ENCODE measurements at places on chromosomes 16 and 17.

DNA sequence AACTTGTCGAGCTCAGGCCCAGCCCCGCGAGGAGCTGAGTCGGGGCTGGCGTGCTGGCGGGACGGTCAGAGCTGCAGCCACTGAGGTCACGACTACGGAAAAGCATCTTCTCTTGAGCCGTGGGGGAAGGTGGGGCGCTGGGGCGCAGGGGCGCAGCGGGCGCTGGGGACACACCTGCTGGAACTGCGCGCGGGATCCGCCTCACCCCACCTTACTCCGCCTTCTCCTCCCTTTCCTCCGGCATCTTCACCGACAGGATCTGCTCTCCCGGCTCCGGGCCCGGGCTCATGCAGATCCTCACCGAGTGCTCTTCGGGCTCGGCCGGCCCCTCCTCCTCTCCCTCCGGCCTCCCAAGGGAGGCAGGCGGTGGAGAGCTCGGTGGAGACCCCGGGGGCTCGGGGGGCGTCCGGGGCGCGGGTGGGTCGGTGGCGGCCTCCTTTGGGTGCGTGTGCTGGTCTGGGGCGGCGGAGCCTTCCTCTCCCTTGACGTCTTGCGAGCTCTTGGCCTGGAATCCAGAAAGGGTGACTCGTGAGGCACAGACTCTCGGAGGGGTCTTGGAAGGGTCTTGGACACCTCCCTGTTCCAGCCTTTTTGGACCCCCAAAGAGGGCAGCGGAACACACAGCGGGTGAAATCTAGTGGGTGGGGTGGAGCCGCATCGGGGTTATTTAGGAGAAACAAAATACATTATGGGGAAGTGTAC lies 81.8 kb upstream of the KIFC3 start:
- DNase-seq = no peak

DNA sequence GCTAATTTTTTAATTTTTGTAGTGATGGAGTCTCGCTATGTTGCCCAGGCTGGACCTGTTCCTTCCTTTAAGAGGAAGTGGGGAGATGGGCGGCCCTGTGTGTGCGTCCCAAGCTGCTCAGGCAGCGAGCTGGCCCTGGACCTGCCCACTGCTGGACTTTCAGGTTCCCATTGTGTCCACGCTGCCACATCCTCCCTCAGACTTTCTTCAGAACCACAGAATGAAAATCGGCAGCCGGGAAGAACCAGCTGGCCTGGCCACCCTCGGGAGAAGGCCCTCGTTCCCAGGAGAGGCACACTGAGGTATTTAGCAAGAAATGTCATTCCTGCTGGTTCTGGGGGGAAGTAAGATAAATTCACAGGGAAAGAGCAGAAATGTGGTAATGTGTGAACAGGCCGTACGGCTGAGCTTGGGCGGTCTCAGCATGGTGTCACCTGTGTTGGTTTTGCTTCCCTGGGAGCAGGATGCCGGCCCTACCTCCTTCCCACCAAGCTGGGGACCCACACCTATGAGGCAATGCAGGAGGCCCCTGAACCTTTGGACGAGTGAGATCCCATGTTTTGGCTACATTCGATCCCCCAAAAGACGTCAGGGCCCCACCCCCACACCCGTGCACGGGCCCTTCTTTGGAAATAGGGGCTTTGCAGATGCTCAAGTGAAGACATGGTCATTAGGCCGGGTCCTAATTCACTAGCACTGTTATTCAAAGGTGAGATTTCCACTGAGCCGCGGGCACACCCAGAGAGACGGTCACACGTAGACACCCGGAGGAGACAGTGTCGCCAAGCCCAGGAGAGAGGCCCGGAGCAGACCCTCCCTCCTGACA lies 35.9 kb upstream of the ZNF469 start:
- no peak for DNase-seq

- DNase-seq = no peak
Observed at GRCh38 chr16:89080196-89080853, 13.3 kb upstream of the ACSF3 start.

DNA sequence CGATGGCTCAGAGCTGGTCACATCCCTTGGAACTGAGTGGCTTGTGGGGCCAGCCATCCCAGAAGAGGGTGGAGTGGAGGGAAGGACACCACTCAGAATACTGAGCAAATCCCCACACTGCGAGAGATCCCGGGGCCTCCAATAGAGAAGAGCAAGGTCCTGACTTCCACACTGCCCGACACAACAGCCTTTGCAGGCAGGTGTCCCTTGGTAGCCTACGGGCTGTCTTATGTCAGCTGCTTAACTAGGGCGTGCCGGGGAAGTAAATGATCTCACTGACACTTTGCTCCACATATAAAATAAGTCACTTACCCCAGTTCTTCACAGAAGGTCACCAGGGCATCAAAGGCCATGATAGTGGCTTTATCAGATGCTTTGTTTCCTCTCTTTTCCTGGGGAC lies 16.1 kb downstream of the RECQL5 start:
- DNase-seq = no peak

DNA sequence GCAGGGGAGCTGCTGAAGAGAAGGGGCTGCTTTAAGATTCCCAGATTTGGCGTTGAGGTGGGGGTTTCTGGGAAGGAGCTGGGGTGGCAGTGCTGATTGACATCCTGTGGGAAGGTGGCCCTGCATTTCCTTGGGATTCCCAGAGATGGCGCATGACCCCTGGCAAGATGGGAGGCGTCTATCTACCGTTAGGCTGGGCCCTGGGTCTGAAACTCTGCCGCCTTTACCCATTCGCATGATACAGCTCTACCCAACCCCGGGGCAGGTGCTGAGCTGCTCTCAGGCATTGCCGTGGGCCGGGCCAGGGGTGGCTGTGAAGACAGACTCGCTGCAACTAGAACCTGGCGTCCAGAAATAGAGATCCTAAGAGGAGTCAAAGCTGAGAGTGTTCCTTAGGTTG lies 9.9 kb upstream of the MVD start:
- DNase-seq = no peak

DNA sequence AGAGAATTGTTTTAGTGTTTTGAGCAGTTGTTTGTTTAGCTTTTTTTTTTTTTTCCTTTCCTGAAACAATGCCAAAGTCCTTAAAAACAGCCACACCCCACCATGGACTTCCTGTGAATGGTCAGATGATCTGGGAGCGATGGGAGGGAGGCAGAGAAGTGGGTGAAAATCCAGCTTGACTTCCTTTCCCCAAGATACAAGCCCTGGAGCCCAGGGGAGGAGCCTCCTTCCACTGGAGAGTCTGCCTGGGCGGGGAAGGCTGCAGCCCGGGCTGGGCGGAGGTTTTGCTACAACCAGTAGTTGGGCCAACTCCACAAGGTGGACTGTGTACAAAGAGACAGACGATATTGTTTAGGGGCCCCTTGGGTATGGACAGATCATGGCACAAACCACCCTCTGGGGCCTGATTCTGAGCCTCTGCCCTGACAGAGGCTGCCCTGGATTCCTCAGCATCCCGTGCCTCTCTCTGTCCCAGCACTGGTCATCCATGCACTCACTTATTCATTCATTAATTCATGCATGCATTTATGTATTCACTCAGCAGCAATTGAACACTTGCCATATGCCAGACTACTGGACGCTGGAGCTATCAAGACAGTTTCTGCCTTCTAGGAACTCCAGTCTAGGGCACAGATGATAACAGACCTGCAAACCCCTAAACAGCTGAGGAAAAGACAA lies 29.8 kb downstream of the WSB1 start:
- DNase-seq = peak; percentile 56

GRCh38 chr17:48624544-48625494 lies 1.3 kb downstream of the HOXB9 start:
- DNase-seq = no peak

DNA sequence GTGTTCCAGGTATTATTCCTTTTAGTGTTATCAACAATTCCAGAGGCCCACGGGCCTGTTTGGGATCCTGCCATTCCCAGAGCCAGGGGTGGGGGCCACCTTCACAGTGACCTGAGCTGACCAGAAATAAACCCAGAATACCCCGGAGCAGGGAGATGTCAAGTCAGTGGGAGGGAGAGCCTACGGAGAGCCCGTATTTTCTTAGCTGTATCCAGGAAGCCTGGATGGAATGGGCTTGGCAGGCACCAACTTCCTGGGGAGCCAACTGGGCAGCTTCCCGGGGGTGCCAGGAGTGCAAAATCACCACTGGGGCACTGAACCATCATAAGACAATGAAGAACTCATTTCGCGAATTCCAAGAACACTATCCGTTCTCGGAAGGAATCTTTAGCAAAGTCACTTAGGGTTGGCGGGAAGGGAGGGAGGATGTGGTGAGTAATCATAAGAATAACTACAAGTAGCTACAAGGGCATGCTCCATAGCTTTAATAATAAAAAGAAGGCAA lies 13.2 kb upstream of the MRTFB start:
- DNase-seq = no peak

GRCh38 chr16:30748634-30749445 lies 615 bp downstream of the PHKG2 start:
- no peak for DNase-seq

- DNase-seq = no peak
Observed at GRCh38 chr17:21085707-21086106, 41.1 kb upstream of the DHRS7B start.

DNA sequence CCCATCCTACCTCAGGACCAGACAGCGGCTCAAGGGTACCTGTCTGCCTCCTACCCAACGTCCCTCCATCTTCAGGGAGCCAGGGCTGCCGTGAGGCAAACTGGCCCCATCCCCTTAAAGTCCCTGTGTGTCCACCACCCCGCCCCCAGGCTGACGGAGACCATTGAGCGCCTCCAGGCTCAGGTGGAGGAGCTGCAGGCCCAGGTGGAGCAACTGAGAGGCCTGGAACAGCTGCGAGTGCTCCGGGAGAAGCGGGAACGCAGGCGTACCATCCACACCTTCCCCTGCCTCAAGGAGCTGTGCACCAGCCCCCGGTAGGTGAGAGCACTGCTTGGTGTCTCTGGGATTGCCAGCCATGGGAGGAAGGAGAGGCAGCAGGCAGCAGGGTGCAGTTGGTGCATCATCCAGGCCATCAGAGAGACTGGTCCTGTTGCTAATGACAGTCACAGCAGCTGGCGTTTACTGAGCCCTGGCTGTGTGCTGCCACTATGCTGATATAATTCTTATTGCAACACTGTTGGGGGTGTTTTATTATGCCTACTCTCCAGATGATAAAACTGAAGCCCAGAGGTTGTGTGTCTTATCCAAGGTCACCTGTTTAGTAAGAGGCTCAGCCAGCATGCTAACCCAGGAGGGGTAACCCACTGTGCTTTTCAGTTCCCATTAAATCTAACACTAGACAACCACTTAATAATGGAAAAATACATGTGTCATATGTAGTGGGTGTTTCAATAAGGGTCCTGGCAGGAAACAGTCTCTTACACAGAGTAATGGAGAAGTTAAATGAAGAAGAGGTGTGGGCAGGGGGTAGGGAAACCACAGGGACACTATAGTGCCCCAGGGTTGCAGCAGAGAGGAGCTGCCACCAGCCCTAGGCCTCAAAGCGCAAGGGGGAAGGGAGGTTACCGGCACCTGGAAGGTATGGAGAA lies 10.3 kb upstream of the MRPL58 start:
- no peak for DNase-seq

GRCh38 chr17:40532520-40533253 lies 31.3 kb upstream of the TNS4 start:
- no peak for DNase-seq

- DNase-seq = no peak
Observed at GRCh38 chr17:27771586-27771985, 28.7 kb downstream of the NOS2 start.

DNA sequence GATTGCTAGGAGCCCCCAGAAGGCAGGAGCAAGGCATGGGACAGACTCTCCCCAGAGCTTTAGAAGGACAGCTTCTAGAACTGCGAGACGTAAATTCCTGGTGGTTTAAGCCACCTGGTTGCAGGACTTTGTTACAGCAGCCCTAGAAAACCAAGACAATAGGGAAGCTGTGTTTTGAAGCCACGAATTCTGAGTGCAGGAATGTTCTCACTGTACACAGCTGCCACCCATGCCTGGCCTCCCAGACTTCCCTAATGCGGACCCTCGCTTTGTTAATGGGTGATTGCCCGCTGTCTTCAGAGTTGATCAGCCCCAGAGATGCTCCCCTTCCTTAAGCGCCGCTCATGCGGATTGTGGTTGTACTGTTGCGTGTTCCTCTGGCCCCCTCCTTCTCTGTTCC lies 177.1 kb downstream of the MSI2 start:
- no peak for DNase-seq

DNA sequence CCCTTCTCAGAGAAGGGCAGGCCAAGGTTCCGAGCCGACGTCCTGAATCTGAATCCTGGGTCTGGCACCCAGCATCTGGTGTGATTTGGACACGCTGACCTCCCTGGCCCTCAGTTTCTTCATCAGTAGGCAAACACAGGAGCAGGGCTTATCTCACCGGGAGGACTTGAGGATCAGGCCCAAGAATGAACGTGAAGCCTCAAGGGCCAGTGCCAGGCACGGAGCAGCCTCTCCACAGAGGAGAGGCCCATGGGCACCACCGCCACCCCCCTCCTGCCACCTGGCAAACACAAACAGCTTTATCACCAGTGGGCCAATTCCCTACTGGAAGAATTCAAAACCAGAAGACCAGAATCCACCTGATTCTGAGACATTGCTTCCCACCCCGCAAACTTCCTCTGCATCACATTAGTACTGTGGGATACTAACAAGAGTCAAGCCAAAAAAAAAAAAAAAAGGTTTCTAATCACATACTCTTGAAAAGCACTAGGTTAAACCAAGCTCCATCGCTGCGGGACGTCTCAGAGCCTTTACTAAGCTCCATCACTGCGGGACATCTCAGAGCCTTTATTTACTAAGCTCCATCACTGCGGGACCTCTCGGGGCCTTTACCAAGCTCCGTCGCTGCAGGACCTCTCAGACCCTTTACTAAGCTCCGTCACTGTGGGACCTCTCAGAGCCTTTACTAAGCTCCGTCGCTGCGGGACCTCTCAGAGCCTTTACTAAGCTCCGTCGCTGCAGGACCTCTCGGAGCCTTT lies 68.0 kb upstream of the DOC2B start:
- DNase-seq = no peak

GRCh38 chr16:88905563-88905962 lies 39.1 kb upstream of the PABPN1L start:
- no peak for DNase-seq

DNA sequence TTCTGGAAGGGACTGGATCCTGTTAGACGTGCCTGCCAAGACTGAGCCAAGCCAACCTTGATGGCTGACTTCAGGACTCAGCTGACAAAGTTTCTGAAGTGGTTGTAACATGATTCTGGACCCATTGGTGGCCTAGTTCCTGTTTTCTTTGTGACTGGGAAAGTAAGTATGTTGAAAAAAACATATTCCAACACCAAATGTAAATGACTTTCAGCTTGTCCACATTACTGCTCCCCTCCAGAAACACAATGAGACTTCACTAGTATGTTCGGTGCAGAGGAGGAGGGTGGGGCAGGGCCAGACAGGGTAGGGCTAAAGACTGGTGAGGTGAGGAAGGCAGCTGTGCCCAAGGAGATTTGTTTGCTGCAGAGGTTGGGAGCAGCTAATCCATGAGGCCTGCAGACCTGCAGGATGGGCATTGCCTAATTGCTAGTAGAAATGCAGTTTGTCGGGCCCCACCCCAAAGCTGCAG lies 26.4 kb downstream of the NMT1 start:
- DNase-seq = no peak

GRCh38 chr17:40456396-40456951 lies 13.2 kb downstream of the IGFBP4 start:
- DNase-seq = no peak
